ENCODE measurements at places on chromosomes 13 and 19.
A peak's percentile ranks its signal among the peaks of the same experiment; 100 is the strongest.

DNA sequence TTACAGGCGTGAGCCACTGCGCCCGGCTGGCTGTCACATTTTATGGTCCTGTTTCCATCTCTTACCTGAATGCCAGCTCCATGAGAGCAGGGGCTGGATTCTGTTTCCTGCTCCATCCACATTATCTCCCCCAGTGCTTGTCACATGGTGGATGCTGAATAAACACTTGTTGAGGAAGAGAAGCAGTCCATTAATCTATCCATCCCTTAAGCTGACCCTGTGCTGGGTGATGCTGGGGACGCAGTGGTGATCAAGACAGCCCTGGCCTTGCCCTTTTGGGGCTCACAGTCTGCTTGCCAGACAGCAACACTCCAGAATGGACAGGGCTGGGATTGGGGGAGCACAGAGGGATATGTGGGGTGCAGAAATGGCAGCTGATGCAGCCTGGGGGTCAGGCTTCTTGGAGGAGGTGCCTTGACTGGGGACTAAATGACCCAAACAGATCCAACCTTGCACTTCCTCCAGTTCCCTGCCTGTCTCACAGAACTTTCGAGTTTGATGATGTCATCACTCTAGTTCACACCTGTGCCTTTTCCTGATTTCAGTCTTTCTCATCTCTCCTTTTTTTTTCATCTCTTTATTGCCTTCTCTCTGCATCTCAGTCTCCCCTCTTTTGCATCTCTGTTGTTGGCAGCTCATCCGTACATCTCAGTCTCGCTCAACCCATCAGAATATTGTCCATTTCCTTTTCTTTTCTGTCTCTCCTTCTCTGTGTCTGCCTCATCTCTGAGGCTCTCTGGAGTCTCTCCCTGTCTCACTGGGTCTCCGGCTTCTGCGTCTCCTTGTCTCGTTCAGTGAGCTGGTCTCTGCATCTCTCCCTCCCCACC is 4.6 kb downstream of the IRF2BP1 start:
- peak; percentile 30 for DNase-seq

DNA sequence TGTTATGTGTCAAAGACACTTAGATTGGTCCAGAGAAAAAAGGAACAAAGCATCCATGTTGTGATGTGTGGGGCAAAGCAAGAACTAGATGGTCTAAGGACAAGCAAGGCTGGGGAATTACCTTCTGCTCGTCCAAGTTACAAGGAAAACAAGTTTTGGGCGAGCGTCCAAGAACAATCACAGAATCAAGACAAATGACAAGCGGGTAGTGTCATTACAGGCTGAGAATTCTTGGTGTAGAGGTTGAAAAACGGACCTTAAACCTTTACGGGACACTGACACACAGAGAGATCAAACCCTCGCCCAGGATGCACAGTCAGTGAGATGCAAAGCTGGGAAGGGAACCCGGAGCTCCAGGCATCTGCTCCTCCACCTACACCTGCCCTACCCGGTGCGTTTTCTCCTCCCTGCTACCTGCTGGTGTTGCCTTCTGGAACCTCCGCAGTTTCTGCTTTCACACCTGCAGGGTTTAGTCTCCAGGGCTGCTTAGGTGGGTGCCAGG is 515 bp upstream of the ZNF324B start:
- DNase-seq: no peak

DNA sequence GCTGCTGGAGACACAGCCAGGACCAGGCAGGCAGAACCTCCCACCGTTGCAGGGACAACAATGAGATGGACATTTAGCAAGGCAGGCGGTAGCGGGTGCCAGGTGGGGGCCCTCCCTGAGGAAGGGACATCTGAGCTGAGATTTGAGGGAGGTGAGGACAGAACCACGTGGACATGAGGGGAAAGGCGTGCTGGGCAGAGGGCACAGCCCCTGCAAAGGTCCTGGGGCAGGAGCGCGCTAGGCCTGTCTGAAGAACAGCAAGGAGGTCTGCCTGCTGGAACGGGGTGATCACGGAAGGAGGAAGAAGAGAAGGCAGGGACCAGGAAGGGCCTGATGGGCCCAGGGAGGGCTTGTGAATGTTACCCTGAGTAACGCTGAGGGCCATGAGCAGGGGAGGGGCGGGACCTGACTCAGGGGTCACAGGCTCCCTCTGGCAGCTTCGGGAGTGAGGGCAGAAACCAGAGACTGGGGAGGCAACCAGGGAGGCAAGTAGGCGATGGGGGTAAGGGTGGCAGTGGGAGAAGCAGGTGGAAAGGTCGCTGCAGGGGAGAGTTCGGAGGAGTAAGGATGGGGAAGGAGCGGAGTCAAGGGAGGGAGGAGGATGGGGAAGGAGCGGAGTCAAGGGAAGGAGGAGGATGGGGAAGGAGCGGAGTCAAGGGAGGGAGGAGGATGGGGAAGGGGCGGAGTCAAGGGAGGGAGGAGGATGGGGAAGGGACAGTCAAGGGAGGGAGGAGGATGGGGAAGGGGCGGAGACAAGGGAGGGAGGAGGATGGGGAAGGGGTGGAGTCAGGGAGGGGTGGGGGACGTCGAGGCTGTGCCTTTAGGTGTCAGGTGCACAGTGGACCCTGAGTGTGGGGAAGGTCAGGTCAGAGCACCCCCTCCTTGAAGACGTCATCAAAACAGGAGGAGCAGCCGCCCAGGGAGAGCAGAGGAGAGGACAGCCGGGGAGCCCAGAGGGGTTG is 15.7 kb upstream of the B3GNT3 start:
- no peak for DNase-seq

DNA sequence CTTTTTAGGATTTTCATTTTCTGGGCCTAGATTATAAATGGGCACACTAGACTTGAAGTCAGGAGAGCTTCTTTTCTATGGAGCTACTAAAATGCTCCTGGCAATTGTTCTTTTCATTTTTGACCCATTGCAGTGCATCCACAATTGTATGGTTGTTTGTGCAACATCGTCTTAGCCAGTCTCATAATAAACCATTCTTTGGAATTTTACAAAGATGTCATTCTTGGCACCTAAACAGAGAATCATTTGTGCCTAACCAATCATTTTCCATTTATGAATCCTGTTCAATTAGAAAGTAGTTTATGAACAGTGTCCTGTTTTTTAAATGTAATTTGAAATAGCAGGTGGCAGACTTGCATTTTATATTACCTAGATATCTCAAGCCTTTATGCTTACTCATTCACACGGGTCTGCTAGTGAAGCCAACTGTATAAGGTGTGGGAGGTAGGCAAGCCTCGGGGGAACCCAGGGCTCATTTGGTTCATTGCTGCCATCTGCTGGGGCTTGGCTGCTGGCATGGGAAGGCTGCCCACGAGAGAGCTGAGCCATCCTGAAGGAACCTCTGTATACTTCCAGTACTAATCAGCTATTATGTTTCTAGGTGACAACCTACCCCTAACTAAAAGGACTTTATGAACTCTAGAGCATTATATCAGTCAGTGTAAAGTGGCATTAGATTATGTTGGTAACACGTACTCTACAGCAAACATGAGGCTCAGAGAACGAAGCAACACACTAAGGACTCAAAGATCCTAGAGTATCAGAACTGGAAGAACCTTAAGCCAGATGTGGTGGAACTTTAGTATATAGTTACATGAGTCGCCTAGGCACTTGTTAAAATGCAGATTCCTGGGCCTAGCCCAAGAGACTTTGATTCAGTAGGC is 60.0 kb downstream of the TPT1 start:
- peak; percentile 67 for DNase-seq

GRCh38 chr19:37905946-37906868 is at the start of gene WDR87:
TSS of gene WDR87 (minus strand) at chr19:37906594. CDS start at chr19:37898239, 8,355 bp downstream.
- peak; percentile 47 for DNase-seq

- DNase-seq: no peak
These were observed 1462.4 kb downstream of the UQCRFS1 start for GRCh38 chr19:27750391-27751043.

DNA sequence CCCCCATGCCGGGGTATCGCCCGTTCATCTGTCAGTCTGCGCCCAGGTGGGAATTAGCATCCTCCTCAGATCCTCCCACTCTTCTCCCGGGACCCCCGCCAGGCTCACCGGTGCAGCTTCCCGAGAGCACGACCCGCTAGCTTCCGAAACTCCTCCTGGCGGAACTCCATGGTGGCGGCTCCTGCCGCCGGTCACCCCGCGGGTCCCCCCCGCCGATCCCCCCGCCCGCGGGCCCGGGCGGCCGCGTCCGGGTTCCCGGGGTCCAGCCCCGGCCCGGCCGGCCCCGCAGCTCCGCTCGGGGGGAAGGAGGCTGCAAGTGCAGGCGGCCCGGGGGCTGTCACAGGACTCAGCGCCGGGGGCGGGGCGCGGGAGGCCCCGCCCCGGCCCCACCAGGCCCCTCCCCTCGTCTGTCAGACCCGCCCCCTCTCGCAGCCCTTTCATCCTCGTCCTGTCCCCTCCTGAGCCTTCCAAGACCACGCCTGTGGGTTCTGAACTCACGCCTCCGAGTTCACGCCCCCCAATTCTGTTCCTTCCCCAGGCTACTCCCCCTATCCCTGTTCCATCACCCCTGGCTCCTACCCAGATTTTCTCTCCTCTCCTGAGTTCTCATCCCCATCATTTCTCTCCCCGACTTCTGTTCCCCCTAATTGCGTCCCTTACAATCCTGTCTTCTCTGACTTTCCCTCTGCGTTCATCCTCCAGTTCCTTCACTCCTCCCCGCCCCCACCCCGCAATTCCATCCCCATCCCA is at the start of gene SLC17A7:
Gene SLC17A7, minus strand, starts transcription at position 318 of the 750 bp plus-strand sequence. Its CDS starts 148 bp downstream, at position 170.
- peak; percentile 47 for DNase-seq

Data from activated CD4-positive, alpha-beta T cell treated with anti-CD3 and anti-CD28 coated beads, Interleukin-2, Interleukin-6, amounts not matched to agents 100 ng/mL and 50 ng/mL, durations not matched to agents 16 hours and 8 hours (primary cell).